ENCODE measurements at places on chromosomes 16 and 17.

DNA sequence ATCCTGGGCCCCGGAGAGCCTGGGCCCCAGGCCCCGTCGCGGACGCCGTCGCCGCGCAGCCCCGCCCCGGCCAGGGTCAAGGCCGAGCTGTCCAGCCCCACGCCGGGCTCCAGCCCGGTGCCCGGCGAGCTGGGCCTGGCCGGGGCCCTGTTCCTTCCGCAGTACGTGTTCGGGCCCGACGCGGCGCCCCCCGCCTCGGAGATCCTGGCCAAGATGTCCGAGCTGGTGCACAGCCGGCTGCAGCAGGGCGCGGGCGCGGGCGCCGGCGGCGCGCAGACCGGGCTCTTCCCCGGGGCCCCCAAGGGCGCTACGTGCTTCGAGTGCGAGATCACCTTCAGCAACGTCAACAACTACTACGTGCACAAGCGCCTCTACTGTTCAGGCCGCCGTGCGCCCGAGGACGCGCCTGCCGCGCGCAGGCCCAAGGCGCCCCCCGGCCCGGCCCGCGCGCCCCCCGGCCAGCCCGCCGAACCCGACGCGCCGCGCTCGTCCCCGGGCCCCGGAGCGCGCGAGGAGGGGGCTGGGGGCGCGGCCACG, 36.8 kb upstream of the ZC3H18 start:
- DNase-seq: no peak

DNA sequence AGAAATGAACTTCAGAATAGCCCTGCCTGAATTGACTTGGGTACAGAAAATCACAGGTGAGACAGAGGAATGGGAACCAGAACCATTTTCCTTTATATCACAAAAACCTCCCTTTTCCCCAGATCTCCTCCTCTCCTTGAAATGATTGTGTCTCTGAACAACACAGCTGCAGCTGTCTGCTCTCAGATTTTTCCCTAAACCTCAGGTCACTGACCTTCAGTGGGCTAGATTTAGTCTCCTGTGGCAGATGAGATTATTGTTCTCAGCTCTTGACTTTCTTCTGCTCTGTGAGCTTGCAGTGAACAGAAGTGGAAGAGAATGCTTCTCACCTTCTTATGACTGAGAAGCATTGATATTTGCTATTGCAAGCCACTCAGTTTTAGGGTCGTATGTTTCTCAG, 92.3 kb upstream of the FAM20A start:
- DNase-seq: no peak

DNA sequence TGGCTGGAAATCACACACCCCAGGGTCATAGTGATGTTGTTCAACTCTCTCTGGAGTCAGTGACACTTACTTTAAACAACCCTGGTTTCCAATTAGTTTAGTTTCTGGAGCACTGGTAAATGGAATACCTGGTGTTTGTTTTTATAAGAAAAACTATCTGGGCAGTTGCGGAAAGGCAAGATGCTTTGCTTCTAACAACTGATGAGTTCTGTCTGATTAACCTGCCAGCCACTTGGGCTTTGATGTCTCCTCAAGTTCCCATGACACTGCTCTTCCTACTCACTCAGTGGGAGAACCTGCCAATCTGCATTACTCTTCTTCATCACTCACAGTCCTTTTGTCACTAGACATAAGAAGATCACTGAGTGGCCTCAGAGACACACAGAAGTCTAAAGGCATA, 78.7 kb upstream of the MTMR4 start:
- DNase-seq: no peak

DNA sequence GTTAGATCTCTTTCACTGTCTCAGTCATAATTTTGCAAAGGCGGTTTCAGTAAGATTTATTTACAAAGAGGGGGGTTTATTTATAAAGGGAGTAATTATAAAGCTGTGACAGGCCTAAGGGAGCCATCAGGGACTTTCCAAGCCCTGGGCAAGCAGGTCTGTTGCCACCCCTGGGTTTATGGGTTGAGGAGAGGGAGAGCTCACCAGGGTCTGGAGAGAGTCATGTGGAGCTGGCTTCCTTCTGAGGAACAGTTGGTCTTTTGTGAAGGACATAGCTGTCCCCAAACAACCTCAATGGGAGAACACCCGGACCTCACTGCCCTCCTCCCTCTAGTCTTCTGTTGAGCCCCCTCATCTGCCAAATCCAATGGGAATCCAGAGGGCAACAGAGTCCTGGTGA, 9.8 kb downstream of the ITGAM start:
- DNase-seq: no peak

- no peak for DNase-seq
Observed at GRCh38 chr16:54176376-54176901, 110.1 kb downstream of the IRX3 start.

DNA sequence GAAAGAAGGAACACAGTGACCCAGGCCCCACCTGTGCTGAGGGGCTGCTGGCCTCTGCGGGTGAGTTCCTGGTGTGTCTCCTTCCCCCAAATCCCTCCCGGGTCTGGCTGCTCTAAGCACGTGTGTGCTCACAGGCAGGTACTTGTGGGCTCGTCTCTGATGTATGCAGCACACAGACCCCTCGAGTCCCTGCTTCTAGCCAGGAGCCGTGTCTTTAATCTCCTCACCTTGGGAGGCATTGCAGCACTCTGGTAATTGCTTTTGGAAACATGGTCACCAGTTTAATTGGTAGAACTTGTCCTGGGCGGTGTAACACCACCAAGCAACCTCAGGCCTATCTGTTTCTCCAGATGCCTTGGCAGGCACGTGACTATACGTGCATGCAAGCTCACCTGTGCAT, 8.8 kb upstream of the RPL38 start:
- DNase-seq: no peak

DNA sequence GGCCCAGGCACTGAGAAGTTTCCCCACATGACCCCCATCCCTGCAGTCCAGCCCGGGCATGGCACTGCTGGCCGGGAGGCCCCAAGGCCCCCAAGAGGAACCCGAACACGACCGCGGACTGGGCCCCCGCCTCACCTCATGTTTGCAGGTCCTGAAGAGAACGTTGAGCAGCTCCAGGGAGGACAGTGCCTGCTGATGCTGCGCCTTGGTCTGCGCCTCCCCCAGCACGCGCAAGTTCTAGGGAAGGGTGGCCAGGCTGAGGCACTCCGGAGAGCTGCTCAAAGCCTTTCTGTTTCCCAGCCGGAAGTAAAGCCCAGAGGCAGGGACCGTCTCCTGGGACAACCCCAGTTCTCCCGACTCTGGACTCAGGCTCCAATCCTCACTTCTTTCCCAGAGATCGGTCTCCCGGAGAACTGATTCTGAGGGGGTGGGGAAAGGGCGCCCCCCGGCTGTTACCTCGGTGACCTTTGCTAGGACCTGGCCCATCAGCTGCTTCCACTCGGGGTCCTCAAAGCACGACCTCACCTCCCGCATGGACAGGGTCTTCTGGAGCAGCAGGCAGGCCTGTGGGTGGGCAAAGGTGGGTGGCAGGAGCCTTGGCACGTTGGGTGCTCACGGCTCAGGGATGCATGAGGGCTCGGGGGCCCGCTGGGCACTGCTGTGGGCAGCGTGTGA, 13.7 kb downstream of the MYBBP1A start:
- no peak for DNase-seq

DNA sequence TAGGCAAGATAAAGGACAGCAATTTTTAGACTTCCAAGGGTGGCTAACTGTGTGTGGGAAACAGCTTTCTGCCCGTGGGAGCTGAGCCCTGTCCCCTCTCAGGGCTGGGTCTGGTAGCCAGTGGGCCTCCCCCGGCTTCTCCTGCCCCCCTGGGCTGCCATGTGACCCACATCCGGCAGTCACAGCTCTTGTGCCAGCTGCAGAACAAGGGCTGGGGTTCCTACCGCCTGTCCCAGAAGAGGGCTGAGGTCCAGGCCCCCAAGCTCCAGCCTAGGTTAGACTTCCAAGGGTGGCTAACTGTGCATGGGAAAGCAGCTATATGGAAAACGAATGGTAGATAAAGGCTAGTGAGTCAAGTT, 6.1 kb downstream of the GAST start:
- DNase-seq: no peak

DNA sequence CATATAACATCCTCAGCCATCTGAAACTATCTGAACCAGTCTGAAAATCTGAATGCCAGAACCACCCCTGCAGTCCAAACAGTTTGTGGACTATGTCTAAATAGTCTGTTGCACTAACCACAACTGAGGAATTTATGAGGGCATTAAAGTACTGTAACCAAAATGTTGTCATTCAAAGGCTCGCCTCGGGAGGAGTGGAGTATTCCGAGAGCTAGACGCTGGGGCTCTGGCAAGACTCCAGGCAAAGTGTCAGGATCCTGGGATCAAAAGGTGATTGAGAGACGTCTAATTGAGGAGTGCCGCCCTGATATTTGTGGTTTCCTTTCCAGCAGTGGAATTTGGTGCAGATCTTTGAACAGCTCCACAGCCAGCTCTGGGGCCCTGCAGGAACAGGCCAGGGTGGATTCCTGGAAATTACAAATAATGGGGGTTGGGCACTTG, 142.9 kb upstream of the MYOCD start:
- DNase-seq: no peak

Measured in stimulated activated CD8-positive, alpha-beta memory T cell treated with anti-CD3 and anti-CD28 coated beads, Interleukin-7, amount 100 ng/mL, for 1 hour (primary cell).